ENCODE measurements at places on chromosomes 3 and 15.

DNA sequence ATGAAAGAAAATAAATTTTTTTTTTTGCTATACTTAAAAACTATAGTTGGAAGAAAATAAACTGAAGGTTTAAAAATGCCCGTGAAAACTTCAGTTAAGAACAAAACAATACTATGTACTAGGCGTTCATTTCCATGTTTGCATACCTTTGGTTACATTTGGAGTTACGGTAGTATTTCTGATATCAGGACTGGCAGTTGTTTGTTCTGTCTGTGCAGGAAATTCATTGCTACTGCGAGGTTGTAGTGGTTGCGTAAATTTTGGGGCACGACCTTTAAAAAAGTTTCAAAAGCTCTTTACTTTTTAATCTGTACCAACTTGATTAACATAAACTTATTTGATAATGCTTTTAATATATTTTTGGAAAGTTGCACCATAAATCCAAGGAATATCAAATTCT, 47.9 kb downstream of the ST3GAL6 start:
- no peak for DNase-seq

- DNase-seq = no peak
These were observed 108.3 kb downstream of the IQSEC1 start for GRCh38 chr3:12964711-12965612.

- DNase-seq = no peak
These were observed 21.0 kb downstream of the ILDR1 start for GRCh38 chr3:122000936-122001605.

- DNase-seq = no peak
These were observed 29.9 kb downstream of the AP3S2 start for GRCh38 chr15:89863918-89864317.

DNA sequence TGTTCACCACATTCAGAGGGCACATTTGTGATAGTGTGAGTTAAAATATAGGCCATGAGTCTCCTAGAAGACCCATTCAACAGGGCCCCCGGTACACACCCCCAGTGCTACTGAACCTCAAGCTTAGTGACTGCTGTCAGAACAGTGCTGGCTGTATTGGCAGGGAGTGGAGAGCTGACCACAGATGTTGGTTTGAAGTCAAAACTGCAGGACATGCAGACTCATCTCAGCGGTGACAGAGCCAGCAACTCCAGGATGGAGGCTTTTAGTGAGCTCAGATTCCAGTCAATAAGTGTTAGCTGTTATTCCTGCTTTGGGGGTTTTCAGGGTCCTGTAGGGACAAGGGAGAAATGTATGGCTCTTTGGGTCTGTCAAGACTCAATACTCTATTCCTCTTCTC, 29.1 kb downstream of the PRR20G start:
- DNase-seq = no peak

- no peak for DNase-seq
These were observed 348.5 kb downstream of the PYDC2 start for GRCh38 chr3:191809326-191809949.

- DNase-seq = peak; percentile 7
These were observed 253.3 kb downstream of the TJP1 start for GRCh38 chr15:29568840-29569532.

DNA sequence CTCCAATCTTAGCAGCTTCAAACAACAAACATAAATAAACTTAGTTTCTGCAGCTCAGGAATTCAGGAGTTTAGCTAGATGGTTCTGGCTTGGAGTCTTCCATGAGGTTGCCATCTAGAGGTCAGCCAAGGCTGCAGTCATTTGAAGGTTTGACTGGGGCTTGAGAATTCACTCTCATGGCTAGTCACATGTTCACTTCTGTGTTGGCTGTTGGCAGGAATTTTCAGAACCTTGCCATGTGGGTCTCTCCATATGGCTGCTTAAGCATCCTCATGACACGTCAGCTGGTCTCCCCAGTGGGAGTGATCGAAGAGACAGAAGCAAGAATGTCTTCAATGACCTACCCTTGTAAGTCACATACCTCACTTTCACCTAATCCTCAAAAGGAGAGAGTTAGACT, 269.2 kb upstream of the CNTN3 start:
- DNase-seq = no peak

- DNase-seq = no peak
These were observed 101.3 kb downstream of the UBE2E2 start for GRCh38 chr3:23304424-23304823.

DNA sequence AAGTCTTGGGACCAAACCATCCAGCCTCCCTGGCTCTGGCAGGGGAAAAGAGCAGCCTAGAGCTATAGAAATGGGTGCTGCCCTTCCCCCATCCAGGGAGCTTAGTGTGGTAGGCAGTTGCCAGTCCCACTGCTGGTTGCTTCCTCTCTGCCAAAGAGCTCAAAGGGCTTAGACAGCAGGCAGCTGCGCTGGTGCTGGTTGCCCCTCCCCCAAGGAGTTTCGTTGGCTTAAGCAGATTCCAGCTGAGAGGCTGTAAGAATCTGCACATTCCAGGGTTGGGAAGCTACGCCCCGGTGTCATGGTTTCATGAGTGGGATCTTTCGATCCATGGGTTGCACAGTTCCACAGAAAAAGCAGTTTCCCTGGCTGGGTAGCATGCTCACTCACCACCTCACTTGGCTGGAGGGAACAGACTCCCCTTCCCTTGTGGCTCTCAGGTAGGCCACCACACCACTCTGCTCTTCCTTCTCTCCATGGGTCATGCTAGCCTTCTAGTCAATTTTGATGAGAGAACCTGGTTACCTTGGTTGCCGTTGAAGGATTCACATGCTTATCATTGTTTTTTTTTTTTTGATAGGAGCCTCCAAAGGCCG, 195.1 kb downstream of the EPHA6 start:
- DNase-seq = no peak

GRCh38 chr3:156838035-156838434, 11.9 kb downstream of the LEKR1 start:
- DNase-seq = no peak

- DNase-seq = no peak
These were observed 23.0 kb downstream of the MB21D2 start for GRCh38 chr3:192894676-192895075.

GRCh38 chr3:165746874-165747273, 90.3 kb downstream of the BCHE start:
- no peak for DNase-seq

- no peak for DNase-seq
These were observed 26.1 kb downstream of the ATRIP start for GRCh38 chr3:48472673-48472922.

GRCh38 chr3:31465999-31466398, 66.7 kb upstream of the STT3B start:
- DNase-seq = no peak

- peak; percentile 42 for DNase-seq
These were observed 1.5 kb downstream of the C2CD4A start for GRCh38 chr15:62068071-62068809.

GRCh38 chr3:2714834-2715233, 395.3 kb downstream of the IL5RA start:
- peak; percentile 17 for DNase-seq

DNA sequence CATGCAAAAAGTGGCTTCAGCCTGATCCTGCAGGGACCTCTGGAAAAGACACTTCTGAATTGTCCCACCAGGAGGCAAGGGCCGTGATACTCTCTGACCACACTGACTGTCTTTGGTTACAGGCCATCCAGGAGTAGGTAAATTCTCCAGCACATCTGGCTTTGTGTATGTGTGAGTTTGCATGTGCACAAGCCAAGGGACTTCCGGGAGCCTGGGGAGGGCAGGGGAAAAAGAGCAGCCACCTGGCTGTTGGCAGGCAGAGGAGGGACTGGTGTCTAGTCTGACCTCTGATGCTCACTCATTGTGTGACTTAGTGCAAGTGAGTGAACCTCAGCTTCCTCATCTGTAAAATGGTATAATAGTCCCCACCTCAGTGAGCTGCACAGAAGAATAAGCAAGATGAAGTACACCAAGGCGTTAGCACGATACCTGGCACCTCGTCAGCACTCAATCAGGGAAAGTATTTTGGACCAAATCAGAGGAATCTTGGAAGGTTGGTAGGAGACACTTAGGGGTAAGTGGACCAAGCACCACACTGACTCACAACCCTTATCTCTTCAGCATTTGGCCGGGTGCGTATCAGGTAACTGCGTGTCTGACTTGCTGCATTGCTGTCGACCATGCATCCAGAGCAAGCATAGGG, 19.1 kb downstream of the KLHL6 start:
- DNase-seq = peak; percentile 87

GRCh38 chr3:196398782-196399181, 33.4 kb downstream of the UBXN7 start:
- no peak for DNase-seq

DNA sequence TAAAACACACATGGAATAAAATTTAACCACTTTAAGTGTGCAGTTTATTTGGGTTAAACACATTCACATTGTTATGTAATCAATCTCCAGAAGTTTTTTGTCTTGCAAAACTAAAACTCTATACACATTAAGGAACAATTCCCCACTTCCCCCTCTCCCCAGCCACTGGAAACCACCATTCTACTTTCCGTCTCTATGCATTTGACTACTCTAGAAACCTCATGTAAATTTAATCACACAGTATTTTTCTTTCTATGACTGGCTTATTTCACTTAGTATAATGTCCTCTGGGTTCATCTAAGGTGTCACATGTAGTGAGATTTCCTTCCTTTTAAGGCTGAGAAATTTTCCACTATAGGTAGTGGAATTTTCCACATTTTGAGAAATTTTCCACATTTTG, 568.7 kb upstream of the UBE2E2 start:
- no peak for DNase-seq

DNA sequence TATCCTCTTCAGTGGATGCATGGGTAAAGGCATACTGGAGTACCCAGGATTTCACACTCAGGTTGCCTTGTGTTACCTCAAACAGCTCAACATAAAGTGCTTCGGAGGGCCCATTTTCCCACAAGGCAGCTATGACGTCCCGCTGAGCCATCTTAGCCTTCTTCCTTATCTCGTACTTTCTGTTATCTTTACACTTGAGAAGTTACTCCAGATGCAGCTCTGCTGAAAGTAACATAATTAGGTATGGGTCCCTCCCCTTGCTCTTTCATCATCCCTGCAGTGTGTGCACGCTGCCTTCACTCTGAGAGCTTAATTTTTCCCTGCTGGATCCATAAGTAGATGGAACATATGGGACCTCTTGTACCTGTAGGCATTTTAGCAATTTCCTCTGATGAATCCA, 410.3 kb downstream of the AGBL1 start:
- no peak for DNase-seq

GRCh38 chr3:190384309-190384756, 3.6 kb upstream of the CLDN16 start:
- peak; percentile 89 for DNase-seq

- DNase-seq = no peak
These were observed 19.5 kb downstream of the TKT start for GRCh38 chr3:53236112-53236841.

DNA sequence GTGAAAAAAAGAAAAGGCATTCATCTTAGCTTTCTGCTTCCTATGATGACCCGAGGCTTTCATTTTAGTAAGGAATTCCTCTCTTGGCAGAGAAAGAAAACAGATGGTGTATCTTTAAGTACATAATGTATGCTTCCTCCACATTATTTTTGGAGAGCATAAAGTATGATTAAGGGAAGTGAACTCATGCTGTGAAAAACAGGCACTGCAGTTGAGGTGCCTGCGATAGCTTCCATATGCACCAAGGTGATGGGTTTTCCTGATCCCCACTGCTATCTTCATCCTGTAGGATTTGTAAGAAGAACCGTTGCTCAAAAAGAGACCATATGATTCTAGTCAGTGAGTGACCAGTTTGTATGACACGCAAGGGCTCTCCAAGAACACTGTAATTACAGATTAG, 411.5 kb upstream of the MCTP2 start:
- no peak for DNase-seq

DNA sequence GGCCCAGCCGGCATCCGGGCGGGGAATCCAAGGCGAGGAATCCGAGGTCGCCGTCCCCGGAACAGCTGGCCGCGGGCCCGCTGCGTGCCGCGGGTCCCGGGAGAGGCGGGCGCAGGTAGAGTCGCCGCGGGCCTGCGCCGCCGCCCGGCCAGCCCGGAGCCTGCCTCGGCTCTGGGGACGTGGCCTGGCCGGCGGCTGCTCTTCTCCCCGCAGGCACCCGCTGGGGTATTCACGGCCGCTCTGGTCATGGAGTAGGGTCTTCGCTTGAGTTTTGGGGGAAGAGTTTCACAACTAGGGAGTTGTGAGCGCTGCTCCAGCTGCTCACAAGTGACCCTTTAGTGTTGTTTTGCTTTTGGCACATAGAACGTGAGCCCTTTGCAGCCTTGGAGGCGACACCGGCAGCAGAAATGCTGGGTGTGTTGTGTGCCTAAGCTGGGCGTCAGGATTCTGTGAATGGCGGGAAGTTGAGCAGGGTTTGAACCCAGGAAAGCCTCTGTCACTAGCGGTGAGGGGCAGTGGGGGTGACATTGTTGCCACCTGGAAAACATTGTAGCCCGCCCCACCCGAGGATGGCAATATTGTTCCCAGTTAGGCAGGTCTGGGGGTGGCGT, 4.0 kb downstream of the TRIM71 start:
- DNase-seq = no peak

DNA sequence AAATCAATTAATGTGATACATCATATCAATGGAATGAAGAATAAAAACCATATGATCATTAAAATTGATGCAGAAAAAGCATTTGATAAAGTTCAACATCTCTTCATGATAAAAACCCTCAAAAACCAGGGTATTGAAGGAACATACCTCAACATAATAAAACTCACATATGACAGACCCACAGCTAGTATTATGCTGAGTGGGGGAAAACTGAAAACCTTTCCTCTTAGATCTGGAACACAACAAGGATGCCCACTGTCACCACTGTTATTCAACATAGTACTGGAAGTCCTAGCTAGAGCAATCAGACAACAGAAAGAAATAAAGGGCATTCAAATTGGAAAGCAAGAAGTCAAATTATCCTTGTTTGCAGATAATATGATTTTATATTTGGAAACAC, 30.5 kb downstream of the CCK start:
- DNase-seq = no peak

- no peak for DNase-seq
These were observed 113.3 kb downstream of the IL20RB start for GRCh38 chr3:137071104-137071503.

DNA sequence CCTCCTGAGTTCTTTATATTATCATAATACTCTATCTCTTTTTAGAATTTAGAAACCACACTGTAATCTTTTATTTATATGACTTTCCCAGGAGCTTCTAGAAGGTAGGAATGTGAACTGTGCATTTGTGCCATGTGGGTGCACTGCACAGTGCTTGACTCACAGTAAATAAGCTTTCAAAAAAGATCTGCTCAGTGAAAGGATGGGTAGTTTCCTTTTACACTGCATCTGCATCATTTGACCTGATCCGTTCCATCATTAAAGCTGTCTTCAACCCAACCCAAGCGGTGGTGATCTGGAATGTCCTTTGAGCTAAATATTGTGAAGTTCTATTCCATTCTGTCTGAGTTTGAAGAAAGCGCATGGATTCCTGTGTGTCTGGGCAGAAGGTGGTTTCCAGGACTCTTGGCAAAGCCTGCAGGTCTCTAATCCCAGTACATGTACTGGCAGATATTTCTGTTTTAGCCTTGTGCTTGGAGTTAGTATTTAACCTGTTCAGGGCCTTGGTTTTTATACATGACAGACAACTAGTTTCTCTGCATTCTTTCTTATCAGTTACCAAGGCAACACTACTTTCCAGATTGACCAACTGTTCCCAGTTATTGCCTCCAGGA, 96.7 kb downstream of the DHX30 start:
- DNase-seq = no peak

All from GM12865 (cell line).